CMK (cell line): ENCODE measurements at places on chromosomes 4 and X.
A peak's percentile ranks its signal among the peaks of the same experiment; 100 is the strongest.

- no peak for DNase-seq
Observed at GRCh38 chrX:123742440-123742839, 9.6 kb upstream of the THOC2 start.

GRCh38 chr4:187333151-187333550, 609.5 kb upstream of the FAT1 start:
- no peak for DNase-seq

- DNase-seq: no peak
Observed at GRCh38 chr4:90330546-90330945, 203.4 kb downstream of the CCSER1 start.

GRCh38 chr4:81257816-81258215, 42.8 kb upstream of the PRKG2 start:
- peak; percentile 93 for DNase-seq

GRCh38 chr4:3791910-3792542, 25.8 kb downstream of the ADRA2C start:
- DNase-seq: no peak

DNA sequence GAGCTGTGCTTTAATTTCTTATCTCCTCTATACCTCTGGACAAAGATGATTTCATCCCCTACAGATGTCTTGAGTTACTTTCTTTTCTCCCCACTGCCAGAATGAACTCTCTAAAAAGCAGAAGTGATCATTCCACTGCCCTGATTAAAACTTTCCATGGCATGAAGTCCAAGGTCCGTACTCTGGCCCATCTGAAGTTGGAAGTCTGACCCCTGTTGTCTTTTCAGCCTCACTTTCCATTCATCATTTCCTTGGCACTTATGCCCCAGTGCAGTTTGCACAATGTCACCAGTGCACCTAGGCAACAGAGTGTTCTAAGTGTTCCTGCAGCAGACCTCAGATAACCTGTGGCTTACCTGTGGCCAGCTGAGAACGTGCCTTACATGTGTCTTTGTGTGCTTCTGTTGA, 242.4 kb downstream of the FRAS1 start:
- DNase-seq: no peak

GRCh38 chr4:87144356-87144755, 76.1 kb downstream of the KLHL8 start:
- no peak for DNase-seq
